ENCODE measurements at places on chromosomes 2 and 18.

- DNase-seq, result no peak
Measured at GRCh38 chr2:169069833-169070232, 470 bp downstream of the DHRS9 start.

DNA sequence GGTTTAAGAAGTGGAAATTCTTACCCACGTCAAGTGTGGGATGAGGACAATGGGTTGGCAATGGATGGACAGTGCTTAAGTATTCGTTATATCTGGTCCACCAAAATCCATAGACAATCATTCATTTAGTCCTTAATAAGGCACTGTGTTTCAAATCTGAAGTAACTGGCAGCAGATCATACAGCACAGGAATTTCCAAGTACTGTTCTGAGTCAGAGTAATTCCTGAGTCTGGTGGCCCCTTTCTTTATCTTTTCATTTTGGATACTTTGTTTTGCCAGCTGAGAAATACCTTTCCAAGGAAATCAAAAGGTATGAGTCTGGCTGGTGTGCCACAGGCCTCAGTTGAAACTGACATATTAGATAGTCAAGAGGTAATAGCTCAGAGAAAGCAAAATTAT is 31.4 kb upstream of the CCDC102B start:
- no peak for DNase-seq

- no peak for DNase-seq
Measured at GRCh38 chr2:230711224-230711623, 1.4 kb upstream of the CAB39 start.

- DNase-seq, result no peak
Measured at GRCh38 chr2:203798296-203799087, 69.1 kb upstream of the CTLA4 start.

- no peak for DNase-seq
Measured at GRCh38 chr2:170719810-170720209, 4.7 kb downstream of the SP5 start.

DNA sequence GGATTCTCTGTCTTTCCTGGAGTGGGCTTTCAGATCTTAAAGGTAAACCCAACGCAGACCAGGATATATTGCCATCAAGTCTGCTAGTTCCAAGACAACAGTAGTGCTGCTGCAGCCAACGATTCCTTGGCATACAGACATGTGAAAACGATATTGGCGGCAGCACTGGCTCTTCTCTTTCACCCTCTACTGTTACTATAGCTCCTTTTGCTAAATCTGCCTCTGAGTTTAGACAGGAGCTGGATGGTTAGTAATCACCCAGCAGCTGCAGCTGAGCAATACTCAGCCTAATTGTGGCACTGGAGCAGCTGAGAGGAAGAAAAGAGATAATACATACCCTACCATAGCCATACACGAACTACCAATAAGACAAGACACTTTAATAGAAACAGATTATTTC is 4.0 kb downstream of the YES1 start:
- DNase-seq, result no peak

DNA sequence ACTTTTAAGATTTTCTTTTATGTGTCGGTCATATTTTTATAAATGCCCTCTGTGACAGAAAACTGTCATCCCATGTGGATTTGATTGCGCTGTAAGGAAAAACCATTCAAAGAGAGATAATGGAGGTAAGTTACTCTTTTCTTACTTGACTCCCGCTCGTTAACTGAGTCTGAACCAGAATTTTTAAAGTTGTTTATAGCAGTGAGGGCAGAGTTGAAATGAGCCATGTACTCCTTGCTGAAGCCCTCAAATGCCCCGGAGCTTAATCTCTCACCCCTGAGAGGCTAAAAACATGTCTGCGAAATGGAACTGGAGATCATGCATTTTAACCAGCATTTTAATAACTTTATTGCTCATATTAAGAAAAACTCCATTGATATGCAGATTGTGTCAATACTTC is 320.0 kb upstream of the SOX11 start:
- DNase-seq, result no peak

DNA sequence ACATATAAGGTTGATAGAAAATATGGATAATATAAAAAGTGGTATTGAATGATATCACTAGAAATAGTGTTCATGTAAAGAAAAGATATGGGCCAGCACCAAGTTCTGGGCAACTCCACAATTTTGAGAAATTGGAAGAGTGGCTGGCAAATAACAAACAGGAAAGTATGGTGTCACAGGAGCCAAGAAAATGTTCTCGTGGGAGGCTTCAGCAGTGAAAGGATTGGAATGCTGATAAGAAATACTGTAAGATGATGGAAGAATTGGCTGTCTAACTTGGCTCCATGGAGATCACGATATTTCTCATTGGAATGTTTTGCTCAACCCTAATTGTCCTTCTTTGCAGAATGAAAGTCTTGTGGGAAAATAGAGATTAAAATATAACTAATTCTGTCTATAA is 856.8 kb downstream of the DPP10 start:
- no peak for DNase-seq

GRCh38 chr2:61543062-61543461 is 4.9 kb upstream of the XPO1 start:
- no peak for DNase-seq

- no peak for DNase-seq
Measured at GRCh38 chr2:71786291-71787107, 333.1 kb downstream of the DYSF start.

- no peak for DNase-seq
Measured at GRCh38 chr2:85801871-85802270, 48.1 kb downstream of the ATOH8 start.

GRCh38 chr2:21037671-21038108 is 6.2 kb downstream of the APOB start:
- no peak for DNase-seq

DNA sequence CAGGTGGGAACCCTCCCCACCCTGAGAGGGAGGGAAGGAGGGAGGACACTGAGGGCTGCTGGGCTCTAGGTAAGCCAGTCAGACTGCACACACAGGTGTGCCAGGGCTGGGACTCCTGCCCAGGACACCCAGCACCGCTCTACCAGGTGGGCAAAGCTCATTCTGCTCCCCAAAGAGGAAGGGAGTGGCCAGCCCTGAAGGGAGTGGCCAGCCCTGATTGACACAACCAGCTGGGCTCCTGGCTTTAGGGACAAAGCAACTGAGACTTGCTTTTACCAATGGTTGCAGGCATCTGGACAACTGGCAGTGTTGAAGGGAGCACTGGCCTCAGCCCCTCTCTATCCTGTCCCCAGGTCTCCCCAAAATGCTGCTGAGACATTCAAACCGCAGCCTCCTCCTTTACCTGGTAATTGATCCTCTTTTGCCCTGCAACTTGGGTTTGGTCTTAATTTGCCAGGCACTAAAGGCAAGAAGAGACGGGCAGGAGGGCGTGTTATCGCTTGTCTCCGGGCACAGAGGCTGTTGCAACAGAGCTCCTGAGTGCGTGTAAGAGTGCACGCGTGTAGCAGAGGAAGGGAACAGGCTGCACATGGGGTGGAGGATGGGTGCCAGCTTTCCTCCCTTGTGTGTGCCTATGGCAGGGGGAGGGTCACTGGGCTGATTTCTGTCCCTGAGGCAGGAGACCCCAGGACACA is 14.5 kb upstream of the FOSL2 start:
- DNase-seq, result no peak

- no peak for DNase-seq
Measured at GRCh38 chr2:241900251-241901017, 30.9 kb downstream of the RTP5 start.

GRCh38 chr18:69161383-69162028 is 239.2 kb upstream of the DOK6 start:
- DNase-seq, result no peak

Measured in left renal cortex interstitium (tissue), 4 donors.